ENCODE measurements at places on chromosomes 7 and 10.

DNA sequence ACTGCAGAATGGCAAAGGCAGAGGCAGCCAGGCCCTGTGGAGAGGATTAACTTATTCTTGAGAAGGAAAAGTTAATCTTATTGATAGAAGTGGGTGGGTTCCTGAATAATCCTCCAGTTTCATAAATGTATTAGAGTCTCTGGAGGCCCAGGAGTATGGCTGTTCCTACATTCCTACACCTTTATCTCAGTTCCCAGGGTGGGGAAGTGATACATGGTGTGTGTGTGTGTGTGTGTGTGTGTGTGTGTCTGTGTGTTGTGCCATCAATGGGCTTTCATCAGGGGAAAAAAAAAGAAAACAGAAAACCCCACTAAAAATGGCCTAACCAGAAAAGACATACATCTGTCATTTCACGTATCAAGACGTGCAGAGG, 22.0 kb upstream of the GSDME start:
- no peak for DNase-seq

- no peak for DNase-seq
Measured at GRCh38 chr10:104089621-104090020, 3.9 kb upstream of the COL17A1 start.

GRCh38 chr7:132901241-132901640, 180.6 kb downstream of the CHCHD3 start:
- DNase-seq: no peak

GRCh38 chr10:79268742-79269141, 78.5 kb upstream of the PPIF start:
- DNase-seq: no peak

GRCh38 chr10:133278577-133279265, 2.1 kb upstream of the ADAM8 start:
- DNase-seq: no peak
